Activated T-cell treated with anti-CD3 and anti-CD28 coated beads for 24 hours (primary cell): ENCODE measurements at places on chromosomes 3 and 15.
A peak's percentile ranks its signal among the peaks of the same experiment; 100 is the strongest.

DNA sequence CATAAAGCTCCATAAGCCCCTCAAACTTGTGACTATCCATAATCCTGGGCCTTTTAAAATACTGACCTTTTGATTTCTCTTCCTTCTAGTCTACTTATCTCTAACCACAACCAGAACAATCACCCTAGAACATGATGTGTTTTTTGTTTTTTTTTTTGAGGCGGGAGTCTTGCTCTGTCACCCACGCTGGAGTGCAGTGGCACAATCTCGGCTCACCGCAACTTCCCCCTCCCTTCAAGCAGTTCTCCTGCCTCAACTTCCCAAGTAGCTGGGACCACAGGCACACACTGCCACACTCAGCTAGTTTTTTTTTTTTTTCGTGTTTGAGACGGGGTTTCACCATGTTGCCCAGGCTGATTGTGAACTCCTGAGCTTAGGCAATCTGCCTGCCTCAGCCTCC is 25.1 kb downstream of the VPS39 start:
- DNase-seq: no peak

- no peak for DNase-seq
These were observed 53.9 kb upstream of the RASA2 start for GRCh38 chr3:141432904-141433303.

DNA sequence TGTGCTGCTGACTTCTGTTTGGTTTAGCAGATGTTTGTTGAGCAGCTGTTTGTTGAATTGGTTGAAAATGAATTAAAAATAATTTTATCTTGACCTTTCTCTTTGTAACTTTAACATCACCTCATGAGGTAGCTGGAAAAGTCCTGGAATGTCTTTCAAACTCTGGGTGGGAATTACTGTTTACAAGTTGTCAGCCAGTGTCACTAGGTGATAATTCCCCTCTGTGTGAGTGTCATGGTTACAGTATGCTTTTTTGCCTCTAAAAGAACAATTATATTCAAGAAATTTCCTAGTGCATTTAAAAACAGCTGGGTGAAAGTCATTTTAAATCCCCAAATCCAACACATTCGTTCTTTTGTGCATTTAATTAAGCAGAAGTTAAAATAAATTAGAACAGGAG is 113.2 kb downstream of the PTPRG start:
- DNase-seq: no peak

DNA sequence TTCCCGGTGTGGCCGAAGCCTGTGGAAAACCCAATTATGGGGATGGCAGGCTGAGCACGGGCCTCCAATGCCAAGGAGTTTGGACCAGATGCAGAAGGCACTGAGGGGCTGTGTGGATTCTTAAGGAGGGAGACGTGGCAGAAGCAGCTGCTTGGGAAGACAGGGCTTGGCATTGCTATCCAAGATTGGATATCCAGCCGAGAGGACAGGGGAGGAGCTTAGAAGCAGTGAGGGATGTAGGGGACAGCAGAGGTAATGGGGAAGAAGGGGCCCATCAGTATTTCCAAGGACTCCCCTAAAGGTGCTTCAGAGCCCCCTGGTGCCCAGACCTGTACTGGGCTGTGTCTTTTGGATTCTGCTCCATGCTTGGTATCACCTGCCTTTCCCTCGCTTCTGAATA is 112.8 kb upstream of the TLE3 start:
- DNase-seq: no peak

DNA sequence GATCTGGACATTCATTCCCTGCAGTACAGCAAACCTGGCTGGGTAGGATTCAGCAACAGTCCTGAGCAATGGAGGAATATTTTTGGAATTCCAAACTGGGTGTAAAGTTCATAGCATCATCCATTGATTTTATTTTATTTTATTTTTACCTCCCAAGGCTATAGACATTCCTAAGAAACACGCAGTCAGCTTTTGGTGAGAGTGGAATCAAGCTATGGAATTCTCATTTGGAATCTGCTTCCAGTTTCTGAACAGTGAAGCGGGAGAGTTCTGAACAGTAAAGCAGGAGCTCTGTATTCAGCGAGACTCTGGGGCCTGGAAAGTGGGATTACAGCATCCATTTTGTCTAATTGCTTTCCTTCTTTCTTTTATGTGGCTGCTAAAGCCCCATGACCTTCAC is 1.4 kb upstream of the PDZRN3 start:
- DNase-seq: no peak

GRCh38 chr3:10763817-10764258 is 52.2 kb upstream of the SLC6A11 start:
- DNase-seq: no peak

- DNase-seq: no peak
These were observed 262.4 kb downstream of the CPNE4 start for GRCh38 chr3:131772269-131773026.

GRCh38 chr15:79089331-79089889 is 1.2 kb downstream of the RASGRF1 start:
- no peak for DNase-seq

GRCh38 chr15:83570756-83571155 is 83.2 kb upstream of the ADAMTSL3 start:
- no peak for DNase-seq

GRCh38 chr15:51223771-51224229 is 114.6 kb downstream of the CYP19A1 start:
- no peak for DNase-seq

GRCh38 chr3:157464321-157464720 is 27.7 kb downstream of the PTX3 start:
- DNase-seq: no peak

GRCh38 chr3:2206536-2206935 is 107.9 kb downstream of the CNTN4 start:
- no peak for DNase-seq

GRCh38 chr3:65284961-65285360 is 597.2 kb upstream of the ADAMTS9 start:
- no peak for DNase-seq

DNA sequence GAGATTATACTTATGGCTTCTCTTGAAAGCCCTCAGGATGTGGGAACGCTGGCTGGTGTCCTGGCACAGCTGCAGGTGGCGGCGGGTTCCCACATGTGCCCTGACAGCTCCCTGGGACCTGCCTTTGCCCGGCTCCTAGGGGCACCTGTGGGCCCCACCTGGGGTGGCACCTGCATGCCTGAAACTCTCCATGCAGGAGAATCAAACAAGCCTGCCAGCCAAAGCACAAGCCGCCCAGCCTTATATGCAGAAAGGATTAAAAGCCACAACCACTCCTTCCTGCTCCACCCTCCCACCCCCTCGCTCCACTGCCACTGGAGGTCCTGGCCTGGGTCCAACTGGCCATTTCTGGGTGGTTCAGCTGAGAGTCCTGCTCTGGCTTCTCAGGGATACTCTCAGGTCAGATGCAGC is 18.1 kb downstream of the TRPM1 start:
- DNase-seq: no peak

- DNase-seq: no peak
These were observed 58.5 kb downstream of the DCUN1D1 start for GRCh38 chr3:182921665-182922355.

- no peak for DNase-seq
These were observed 533.1 kb upstream of the PPP2R3A start for GRCh38 chr3:135432402-135432801.

- DNase-seq: no peak
These were observed 109.1 kb upstream of the TNFAIP8L3 start for GRCh38 chr15:51203797-51204196.

DNA sequence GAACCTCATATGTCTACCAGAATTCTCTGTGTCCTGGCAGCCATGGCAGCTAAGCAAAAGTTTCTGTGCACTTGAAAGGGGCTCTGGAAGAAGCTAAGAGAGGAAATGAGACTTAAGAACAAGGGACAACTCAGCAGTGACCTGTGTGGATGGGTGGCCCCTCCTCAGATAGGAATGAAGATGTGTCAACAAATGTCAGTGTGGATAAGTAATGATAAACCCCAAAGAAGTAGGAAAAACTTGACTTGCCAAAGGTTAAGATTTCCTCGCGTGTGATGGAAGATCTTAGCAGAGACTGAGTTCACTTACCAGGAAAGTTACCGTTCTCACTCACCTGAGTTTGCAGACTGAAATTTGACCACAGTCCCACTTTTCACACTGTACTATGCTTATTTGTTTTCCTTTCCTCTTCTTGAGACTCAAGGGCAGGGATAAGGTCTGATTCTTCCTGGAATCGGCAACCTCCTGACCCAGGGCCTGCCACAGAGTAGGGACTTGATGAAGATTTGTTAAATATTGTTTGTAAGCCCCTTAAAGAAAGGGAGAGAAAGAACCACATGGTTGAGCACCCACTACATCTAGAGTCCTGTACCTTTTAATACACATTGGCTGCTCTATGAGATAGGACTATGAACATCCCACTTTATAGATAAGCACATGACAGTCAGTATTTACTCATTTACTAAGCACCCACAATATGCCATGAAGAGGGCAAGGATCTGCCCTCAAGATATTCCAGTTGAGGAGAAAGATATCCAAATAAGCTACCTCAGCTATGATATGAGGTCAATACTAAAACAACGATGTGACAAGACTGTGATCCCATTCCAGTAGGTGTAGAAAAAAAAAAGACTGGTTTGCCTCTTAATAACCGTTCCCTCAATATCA is 7.3 kb upstream of the HRH1 start:
- no peak for DNase-seq

DNA sequence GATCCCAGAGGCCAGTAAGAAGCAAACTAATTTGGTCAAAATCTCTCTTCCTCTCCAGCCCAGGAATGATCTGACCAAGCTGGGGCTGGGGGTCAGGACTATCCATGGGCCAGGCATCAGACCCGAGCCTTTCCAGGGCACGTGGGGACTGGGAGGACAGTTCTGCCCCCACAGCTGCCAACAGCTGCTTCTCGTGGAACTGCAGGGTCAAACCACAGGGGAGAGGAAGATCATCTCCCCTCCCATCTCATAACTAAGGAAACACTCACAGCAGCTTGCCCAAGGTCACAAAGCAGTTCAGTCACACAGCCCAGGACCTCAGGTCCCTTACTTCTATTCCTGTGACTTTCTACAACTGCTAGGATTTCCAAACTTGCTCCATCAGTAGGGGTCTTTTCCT is 47.1 kb downstream of the DAPK2 start:
- no peak for DNase-seq

DNA sequence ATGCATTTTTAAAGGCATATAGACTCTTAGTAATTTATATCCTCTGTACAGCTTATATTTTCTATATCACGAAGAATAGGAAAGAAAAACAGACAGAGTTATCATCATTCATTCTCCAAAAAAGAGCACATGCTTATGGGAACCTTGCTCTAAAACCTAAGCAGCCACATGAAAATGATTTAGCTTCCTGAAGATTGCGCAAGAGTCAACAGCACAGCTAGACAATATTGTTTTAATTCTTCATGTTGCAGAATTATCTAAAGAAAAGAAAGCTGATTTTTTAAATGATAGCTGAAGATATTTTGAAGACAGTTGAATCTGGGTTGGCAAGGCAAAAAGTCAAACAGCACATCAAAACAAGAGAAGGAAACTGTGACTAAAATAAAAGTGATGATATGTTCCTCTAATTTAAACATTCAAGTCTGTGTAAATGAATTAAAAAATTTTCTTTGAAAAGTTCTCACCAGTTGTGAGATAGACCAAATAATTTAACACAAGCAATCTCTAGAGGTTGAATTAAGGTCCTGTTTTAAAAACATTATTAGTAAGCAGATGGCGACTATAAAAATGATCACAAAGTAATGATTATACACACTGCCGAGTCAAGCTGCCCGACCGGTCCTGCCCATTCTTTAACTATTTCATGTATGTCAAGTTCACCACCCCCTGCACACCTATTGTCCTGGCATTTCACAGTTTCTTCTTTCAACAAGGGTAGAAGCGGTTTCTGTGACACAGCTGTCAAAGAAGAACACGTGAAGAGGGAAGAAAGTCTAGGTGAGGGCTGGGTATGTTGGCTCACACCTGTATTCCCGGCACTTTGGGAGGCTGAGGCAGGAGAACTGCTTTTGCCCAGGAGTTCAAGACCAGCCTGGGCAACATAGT is 74.2 kb upstream of the BHLHE40 start:
- DNase-seq: no peak

GRCh38 chr3:81666502-81667121 is 94.8 kb downstream of the GBE1 start:
- no peak for DNase-seq

- no peak for DNase-seq
These were observed 24.0 kb upstream of the TEX9 start for GRCh38 chr15:56341201-56341600.

DNA sequence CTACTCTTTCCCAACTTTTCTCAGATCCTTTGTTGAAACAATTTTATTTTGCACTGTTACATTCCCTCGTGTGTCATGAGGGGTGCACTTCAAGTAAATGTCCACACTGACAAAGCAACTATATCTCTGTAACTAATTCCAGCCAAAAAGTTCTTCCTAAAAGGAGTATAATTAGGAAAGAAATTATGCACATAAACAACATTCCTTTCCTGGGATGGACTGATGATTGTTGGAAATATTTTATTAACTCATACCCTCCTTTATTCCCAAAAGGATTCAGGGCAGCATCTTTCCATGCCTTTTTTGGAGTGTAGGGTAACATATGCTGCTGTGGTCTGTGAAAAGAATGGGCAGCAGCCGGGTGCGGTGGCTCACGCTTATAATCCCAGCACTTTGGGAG is 426.1 kb upstream of the THBS1 start:
- no peak for DNase-seq

- no peak for DNase-seq
These were observed 104.5 kb downstream of the SST start for GRCh38 chr3:187565701-187566100.

- no peak for DNase-seq
These were observed 16.2 kb upstream of the RHCG start for GRCh38 chr15:89512631-89513030.

DNA sequence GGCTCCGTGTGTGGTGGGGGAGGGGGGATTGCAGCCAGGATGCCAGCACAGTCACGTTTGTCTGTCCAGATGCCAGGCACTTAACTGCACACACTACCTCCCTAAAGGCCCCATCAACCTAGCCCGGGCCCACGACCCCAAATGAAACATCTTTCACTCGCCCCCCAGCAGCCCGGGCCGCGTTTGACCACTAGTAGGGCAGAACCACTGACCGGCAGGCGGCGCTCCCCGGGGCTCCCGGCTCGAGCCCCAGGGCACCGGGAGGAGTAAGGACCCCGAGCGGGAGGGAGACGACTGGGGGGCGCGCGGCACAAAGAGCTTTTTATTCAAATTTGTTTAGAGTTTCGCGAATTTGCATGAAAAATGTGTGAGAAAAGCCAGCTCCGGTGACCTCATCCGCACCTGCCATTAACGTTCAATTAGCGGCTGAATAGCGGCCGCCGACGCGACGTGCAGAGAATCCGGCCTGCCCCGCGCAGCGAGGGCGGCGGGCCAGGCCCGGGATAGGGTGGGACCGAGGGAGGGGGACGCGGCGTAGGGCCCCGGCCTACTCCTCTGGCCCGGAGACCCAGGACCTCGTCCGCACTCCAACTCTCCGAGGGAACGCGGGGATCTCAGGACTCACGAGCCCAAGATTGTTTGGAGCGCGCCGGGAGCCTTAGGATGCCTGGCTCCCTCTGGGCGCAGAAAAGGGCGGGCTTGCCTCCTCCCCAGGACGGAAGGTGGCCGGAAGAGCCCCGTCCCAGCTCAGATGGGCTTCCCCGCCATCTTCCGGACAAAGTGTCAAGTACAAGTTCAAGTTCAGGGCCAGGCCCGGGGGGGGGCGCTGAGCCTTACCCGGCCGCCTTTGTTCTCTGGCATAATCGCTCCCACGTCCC is 64.9 kb upstream of the POLG start:
- no peak for DNase-seq

- peak; percentile 17 for DNase-seq
These were observed 9.8 kb downstream of the SCG5 start for GRCh38 chr15:32651229-32651837.

GRCh38 chr15:58249646-58250312 is 111.6 kb downstream of the AQP9 start:
- peak; percentile 4 for DNase-seq

- DNase-seq: no peak
These were observed 58.5 kb upstream of the KLF13 start for GRCh38 chr15:31268108-31268501.
